ENCODE measurements at places on chromosomes 11 and 22.

DNA sequence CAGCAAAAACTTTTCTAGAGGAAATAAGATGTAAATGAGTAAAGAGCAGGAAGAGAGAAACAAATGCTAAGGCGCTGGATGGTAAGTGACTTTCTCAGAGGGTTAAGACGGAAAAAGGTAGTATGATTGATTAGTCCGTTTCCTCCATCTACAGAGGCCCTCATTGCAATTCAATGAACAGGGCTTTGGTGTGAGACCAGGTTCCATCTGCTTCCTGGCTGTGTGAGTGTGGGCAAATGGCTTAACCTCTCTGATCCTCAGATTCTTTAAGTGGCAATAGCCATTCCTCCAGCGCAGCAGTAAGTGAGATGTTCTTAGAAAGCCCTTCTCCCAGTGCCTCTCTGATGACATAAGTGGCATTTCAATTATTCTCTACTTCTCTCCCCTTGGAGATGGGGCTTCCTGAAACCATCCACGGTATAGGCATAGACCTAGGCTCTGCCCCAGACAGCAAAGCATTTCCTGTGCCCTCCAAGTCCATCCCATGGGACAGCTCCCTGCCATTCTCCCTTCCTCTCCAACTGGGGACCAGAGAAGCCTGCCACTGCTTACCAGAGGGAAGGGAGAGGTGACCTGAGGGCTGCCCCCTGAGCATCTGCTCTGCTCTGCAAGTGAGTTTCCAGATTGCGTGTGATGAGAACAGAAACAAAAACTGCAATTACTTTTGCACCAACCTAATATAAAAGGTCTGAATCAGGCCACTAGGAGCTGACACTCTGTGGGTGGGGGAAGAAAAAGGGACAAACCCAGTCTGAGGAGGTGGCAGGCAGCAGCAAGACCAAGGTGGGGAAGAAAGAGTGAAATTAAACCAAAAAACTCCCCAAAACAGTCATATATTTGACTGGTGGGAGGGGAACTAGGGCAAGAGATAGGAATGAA, 12.7 kb upstream of the CD44 start:
- DNase-seq = no peak

- no peak for DNase-seq
Measured at GRCh38 chr11:68583041-68583446, 101.3 kb upstream of the GAL start.

DNA sequence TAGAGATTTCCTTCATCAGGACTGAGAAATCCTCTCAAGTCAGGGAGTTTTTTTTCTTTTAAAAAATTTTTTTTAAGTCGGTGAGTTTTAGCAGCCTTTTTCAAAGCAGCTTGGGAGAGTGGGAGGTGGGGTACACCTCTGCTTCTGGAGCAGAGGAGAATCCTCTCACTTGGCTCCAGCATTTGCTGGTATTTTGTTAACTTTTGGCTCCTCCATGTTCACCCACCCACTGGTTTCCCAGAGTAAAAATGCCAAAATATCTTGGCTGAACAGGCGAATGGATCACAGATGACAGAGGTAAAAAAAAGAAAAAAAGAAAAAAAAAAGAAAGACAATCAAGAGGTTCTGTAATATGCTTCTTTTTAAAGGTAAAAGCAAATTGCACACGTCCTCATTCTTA, 68.0 kb downstream of the GAB2 start:
- no peak for DNase-seq

GRCh38 chr11:102360681-102361080, 13.7 kb downstream of the BIRC2 start:
- DNase-seq = no peak

DNA sequence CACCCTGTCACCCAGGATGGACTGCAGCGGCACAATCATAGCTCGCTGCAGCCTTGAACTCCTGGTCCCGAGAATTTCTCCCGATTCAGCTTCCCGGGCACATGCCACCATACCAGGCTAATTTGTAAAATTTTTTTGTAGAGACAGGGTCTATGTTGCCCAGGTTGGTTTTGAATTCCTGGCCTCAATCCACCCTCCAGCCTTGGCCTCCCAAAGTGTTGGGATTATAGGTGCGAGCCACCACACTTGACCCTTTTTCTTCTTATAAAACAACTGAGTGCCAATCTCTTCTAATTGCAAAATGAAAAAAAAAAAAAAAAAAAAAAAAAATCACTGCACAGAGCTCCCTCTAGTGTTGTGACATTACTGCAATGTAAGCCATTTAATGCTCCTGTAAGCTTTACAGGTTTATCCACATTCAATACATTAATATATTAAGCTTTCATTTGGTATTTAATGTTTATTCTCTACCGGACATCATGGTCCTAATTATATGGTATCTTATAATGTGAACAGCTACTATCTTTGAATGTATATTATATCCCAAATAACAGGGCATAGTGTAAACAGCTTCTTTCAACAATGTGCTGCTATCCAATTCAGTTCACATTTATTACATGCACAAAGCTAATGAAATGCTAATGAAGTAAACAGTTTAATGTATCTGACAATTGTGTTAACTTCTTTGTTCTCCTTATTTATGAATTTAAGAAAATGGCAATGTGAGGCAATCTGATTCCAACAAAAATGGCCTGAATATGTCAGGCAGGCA, 44.6 kb downstream of the COPB1 start:
- DNase-seq = no peak

DNA sequence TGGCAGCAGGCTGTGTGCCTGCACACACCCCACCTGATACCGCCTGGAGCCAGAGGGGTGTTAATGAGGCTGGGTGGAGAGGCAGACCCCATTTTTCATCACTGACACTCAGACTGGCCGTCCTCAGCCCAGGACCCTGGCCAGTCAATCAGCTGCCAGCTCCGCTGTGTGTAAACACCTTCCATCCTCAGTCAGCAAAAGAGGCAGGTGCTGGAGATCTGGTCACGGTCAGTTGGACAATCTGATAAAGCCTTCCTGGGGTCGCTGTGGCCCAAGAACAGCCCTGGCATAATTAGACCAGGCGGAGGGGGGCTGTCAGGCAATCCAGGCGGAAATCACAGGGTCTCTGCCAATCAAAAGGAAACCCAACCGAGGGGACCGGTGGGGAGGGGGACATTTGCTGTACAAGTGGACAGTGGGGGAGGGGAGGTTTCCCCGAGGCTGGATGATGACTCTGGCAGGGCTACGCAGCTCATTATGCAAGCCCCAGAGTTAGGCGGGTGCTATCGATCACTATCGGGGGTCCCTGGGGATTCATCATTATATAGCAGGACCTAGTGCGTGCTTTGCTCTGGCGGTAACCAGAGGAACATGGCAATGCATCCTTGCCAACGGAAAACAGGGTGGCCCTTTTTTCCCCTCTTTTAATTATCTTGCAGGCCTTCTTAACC, 72.9 kb downstream of the ABTB2 start:
- no peak for DNase-seq

GRCh38 chr11:22192289-22192641, 620 bp upstream of the ANO5 start:
- DNase-seq = no peak

GRCh38 chr22:44594951-44595350, 96.9 kb upstream of the RTL6 start:
- DNase-seq = no peak

- DNase-seq = no peak
Measured at GRCh38 chr11:1975185-1975584, 22.5 kb downstream of the H19 start.

- DNase-seq = no peak
Measured at GRCh38 chr22:43510281-43511070, 98.7 kb downstream of the MPPED1 start.

DNA sequence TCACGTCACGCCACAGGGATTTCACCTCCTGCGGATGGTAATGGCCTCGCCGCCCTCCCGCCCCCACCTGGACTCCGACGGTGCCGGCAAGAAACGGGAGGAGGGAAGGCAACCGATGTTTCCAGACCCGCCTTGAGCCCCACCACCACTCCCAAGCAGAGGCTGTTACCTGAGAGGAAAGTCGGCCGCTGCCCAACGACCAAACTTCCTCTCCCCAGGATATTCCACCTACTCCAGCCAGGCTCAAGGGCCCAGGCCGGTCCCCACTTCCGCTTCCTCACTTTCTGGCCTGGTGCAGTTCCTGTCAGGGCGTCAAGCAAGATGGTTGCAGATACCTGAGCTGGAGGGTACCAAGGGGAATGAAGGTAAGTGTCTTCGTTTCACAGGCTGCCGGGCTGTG, at the start of gene ENTHD1:
Gene ENTHD1, minus strand, starts transcription at position 235 of the 400 bp plus-strand sequence. CDS start 6,012 bp downstream, outside the sequence.
- no peak for DNase-seq

DNA sequence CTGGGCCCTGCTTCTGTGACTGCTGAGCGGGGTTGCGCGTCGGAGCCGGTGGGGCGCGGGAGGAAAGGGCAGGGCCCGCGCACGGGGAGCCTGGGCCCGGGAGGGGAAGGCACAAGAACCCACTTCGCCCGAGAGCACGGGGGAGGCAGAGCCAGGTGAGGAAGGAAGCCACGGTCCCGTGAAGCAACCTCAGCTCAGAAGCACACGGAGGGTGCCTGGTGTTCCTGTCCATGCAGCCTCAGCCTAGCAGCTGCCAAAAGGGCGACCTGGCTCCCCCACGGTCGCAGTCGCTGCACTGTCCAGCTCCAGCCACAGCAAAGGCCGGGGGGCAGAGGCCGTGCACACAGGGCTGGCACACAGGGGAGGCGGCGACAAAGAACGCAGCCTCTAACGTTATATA, 9.3 kb upstream of the CDC42BPG start:
- no peak for DNase-seq

DNA sequence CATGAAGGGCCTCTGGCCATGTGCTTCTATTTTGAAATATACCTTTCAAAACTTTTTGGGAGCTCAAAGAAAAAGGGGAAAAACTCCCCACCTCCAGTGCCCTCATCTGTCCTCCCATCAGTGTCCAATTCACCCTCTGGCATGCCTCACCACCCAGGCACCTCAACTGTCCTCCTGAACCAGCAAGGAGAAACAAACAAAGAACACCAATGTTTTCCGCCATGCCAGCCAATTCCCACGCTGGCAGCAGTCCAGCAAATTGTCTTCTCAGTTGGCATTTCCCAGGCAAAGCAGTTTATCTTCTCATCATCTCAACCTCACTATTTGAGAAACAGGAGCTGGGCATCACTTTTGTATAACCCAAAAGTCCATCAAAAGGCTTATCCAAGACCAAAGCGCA, 496.9 kb downstream of the SOX6 start:
- no peak for DNase-seq

DNA sequence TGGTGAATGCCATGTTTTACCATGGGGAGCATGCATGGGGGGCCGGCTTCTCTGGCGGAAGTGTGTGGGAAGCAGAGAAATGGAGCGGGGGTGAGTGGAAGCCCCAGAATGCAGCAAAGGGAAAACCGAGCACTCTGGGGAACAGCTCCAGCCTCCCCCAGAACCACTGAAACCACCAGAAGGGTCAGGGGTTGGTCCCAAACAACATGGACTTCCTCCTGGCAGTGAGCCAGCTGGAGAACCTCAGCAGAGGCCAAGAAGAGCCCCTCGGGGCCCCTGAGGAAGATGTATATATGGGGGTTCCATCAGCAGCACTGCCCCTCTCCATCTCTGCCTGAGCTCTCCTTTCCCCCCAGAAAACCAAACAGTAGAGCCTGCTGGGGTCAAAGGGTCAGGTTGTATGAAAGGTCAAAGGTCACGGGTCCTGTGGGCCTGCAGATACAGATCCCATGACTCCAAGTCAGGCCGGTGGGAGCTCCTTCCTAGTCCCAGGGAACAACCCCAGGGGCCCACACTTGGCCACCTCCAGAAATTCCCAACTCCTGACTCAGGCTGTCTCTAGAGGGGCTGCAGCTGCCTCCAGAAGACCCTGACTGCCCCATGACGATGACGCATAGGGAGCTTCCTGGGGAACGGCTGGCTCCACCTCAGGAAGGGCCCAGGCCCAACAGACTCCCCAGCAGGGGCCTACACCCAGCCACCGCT, 48.5 kb upstream of the TIMP3 start:
- DNase-seq = no peak

Data from T1000 (cell line).